ENCODE measurements at places on chromosomes 16 and 17.

DNA sequence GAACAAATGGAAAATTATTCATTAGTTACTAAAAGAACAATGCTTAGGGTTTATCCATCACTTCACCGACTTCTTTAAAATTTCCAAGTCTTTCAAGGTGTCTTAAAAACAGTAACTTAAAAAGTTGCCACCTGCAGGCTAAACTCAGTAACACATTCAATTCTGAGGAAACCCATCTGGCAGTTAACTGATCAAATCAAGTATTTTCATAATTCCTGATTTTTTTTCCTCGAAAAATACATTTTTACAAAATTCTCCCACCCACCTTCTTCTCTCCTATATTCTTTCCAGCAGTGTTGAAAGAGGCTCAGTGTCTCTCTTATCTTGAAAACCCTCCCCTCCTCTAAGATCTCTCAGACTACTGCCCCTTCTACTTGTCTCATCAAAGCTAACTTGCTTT is 29.9 kb downstream of the PARN start:
- no peak for DNase-seq

- no peak for DNase-seq
These were observed 136.9 kb downstream of the GRIN2A start for GRCh38 chr16:10045291-10045775.

GRCh38 chr17:27888067-27888466 is 5.1 kb downstream of the LYRM9 start:
- no peak for DNase-seq

- DNase-seq: no peak
These were observed 265.3 kb upstream of the HSBP1 start for GRCh38 chr16:83542491-83542890.

DNA sequence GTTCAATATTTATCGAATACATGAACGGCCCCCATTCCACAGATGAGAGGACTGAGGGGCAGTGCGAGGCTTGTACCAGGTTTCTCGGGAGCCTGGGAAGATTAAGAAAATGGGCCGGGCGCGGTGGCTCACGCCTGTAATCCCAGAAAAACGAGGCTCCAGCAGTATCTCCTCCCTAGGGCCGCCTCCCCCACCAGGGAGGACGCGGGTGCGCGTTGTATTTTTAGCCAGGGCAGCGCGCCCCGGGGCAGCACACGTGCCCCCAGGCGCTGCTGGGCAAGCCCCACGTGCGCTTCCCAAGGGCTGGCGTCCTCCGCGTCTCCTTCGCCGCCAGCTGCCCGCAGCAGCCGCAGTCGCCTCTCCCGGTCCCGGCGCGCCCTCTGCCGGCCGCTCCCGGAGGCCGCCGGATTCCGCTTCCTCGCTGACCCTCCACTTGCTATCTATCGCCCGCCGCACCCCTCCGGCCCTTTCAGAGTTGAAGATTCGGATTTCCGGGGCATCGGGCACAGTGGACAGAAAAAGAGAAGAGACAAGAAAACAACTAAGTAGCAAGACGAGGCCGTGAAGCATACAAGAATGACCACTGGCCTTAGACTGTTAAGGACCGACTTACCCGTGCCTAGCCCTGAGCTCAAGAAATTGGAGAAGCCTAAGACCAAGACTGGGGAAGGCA is 1.9 kb upstream of the YBX2 start:
- peak; percentile 78 for DNase-seq

- DNase-seq: peak; percentile 23
These were observed 1.0 kb upstream of the CPD start for GRCh38 chr17:30377574-30378240.

GRCh38 chr16:74738113-74738541 is 36.5 kb downstream of the FA2H start:
- no peak for DNase-seq

DNA sequence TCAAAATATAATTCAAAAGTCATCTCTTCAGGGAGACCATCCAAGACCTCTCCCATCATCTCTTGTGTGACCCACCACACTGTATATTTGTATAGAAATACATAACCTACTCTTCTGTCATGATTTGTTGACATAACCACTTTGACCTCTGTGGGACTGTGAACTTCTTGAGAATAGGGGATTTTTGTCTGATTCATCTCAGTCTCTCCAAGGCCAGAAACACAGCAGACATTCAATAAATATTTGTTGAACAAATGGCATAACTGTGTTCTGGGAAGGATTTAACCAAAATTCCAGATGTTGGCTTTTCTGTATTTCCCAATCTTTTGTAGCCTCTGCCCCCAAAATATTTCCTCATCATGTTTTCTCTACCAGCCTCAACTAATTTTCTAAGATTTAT is 169.7 kb downstream of the CDH11 start:
- no peak for DNase-seq

DNA sequence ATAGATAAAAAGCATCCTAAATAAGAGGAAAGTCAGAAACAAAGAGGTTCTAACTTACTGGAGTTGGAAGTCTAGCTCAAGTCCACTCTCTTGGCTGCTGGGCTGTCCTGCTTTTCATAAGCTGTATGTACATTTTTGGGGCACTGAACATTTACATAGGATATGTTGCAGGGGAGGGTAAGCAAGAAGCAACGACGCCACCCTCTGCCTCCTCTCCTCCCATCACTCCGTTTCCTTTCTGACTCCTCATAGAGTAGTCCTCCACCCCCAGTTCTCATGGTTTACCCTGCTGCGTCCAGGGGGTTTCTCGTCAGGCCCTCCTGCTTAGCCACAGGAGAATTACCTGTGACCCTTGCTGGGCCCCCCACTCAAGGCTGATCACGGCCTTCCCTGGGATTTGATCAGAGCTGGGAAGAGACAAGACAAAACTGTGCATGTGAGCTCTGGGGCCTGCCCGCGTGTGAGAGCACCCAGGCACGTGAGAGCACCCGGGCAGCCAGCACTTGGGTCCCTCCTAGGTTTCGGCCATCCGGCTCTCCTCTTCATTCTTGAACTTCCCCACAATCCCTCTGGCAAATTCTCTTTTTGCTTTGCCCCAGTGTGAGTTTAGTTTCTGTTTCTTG is 37.1 kb downstream of the TMEM11 start:
- no peak for DNase-seq

DNA sequence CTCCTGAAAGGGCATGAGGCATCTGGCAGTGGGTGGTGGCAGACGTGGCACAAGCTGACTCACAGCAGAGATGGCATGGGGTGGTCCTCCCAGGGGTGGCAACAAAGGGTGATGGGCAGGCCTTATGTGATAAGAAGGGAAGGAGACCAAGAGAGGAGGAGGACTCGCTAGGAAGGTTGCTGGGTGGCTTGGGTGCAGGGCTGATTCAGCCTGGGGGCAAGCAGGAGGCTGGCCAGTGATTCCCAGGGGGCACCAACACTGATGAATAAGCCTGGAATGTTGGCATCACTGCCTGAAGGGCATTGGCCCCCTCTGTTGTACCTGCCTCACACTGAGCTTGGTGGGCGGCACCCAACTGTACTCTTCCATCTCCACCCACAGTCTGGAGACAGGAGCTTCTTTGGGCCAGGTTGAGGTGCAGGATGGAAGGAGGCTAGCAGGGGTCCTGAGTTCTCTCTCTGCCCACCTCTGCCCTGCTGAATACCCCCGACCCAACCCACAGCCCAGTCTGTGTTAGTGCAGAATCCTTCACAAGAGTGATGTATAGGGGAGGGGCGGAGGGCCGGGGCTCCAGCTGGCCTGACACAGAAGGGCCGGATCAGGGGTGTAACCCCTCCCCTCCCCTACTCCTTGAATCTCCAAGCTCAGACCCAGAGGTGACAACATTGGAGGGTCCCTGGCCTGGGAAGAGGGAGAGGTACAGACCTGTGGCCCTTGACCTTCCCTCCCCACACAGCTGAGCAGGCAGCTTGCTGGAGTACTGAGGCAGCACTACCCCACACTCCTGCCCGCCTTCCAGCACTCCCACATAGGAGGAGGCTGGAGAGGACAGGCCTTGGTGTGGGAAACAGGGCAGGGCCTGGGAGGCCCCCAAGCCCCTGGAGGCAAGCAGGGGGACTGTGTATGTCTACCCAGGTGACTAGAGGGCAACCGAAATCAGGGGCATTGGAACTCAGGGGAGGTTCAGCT is 2.6 kb downstream of the STAC2 start:
- DNase-seq: no peak

- DNase-seq: no peak
These were observed 2.4 kb downstream of the KIAA0513 start for GRCh38 chr16:85029981-85030401.

GRCh38 chr16:19116711-19117449 is 3.1 kb downstream of the ITPRIPL2 start:
- no peak for DNase-seq

- DNase-seq: no peak
These were observed 24.3 kb upstream of the ADGRG1 start for GRCh38 chr16:57604177-57604576.

DNA sequence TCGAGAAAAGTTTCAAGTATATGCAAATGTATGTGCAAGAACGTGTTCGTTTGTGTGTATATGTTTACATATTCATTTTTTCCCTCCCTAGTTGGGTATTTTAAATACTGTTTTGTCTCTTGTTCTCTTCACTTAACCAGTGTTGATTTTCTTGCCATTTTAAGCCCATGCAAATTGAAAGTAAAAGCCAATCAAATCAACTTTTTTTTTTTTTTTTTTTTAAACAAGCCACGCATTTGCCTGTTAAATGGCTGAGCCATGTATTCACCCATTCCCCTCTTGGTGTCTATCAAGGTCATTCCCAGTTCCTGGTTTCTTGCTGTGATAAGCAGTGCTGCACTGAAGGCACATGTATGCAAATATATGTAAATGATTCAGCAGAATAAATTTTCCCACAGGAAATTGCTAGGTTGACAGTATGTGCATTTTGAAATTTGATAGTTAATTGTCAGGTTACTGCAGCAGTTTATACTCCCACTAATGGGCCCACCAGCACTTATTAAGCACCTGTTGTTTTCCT is 12.2 kb downstream of the ABCC1 start:
- DNase-seq: no peak

DNA sequence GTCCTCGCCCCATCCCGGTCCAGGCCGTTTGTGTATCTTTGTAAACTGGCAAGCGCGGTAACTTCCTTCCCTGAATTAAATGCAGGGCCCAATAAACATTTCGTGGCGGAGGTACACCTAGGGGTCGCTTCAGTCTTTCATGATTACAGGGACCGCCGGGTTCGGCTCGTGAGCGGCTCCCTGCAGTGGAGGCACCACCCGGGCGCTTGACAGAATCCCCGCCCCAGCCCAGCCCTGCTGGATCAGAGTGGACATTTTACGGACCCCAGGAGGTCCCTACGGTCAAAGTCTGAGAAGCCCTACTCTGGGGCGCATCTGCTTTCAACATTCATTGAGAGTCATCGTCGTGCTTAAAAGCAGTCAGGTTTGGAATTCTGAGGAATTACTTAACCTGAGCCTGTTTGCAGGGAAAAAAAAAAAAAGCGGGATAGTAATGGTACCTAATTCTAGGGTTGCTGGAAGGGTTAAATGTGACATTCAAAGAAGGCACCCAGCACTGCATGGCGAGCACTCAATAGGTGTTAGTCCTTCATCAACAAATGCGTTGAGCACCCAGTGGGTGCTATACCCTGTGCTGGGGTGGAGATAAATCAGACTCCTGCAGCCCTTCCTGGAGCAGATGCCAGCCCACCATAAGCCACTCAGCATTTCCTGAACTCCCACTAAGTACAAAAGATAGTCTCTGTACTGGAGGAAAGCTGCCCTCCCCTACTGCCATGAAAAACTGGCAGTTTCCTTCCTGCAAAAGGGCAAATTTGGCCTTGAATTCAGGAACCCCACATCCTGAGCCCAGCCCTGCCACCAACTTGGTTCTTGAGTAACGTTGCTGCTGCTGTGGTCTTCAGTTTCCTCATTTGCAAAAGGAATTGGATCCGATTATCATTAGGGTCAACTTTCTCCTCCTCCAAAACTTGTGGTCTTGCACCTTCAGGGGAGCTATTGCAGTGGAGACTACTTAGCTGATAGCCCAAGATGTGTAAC is 658 bp upstream of the DUSP3 start:
- DNase-seq: no peak

DNA sequence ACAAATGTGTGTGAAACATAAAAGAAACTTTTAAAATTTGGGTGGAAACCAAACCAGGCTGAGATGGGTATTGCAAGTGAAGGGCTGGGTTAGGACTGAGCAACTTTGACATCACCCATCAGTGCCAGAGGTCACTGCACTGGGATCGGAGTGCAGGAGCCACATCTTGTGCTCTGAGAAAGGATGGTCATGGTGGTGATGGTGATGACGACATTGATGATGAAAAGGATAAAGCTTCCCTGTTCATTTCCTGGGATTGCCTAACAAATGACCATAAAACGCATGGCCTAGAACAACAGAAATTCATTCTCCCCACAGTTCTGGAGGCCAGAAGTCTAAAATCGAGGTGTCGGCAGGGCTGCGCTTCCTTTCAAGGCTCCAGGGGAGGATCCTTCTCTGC is 324.0 kb downstream of the MAF start:
- DNase-seq: no peak

- no peak for DNase-seq
These were observed 50.1 kb downstream of the LMF1 start for GRCh38 chr16:920717-921116.

GRCh38 chr17:27975146-27976011 is 67.1 kb upstream of the NLK start:
- DNase-seq: no peak

- no peak for DNase-seq
These were observed 9.0 kb downstream of the CRK start for GRCh38 chr17:1447052-1447451.

DNA sequence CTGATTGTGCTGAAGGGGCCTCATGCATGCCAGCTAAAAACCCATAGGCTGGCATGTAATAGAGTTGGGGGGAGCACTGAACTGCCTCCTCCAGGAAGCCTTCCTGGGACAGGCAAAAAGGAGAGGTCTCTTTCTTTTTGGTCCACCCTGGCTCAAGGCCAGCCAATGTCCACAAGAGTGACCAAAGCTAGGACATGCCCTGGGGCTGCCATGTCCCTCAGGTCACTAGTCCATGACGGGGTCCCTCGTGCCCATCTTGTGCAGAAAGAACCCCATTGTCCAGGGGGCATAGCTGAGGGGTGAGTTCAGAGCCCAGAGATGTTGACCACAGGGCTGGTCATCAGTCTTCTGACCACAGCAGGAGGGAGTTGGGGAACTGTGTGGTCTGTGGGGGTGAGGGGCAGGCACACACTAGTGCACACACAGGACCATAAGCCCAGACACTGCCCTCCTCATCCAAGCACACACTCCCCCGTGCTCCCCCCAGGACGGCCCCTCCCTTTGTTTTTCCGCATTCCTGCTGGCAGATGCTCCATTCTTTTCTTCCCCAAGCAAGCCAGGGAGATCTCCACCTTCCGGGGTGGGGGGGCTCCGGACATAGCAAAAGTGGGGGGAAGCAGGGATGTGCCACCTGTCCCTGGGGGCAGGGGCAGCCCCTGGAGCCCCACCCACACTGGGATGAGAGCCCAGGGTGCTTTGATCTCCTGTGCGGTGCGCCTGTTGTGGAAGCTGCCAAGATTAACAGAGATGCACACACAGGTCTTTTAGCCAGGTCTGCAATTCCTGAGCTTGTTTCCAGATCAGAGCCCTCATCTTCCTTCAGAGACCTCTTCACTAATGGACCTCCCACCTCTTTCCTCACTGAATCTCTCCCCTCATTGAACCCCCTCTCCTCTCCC is 25.2 kb upstream of the PHB1 start:
- no peak for DNase-seq

GRCh38 chr16:77435272-77435820 is 512 bp upstream of the ADAMTS18 start:
- DNase-seq: no peak

Measured in renal pelvis (tissue), 12 donors.